LNCaP clone FGC (cell line): ENCODE measurements at places on chromosomes 7 and 10.

DNA sequence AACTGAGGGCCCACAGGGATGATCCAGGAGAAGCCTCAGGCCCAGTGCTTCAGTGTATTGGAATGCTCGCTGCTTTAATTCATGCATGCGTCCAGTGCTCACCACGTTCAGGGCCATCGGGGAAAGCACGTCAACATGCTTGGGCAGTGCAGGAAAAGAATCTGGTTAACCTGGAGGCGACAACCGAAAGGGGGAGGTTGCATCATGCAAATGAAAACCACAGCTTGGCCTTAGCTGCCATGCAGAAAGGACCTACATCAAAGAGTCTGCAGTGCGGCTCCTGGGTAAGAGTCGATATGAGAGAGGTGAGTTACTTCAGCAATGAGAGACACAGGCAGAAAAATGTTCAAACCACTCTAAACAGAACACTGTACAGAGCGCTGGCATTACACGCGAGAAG is 440.1 kb downstream of the KCNMA1 start:
- no peak for DNase-seq

- no peak for DNase-seq
Observed at GRCh38 chr10:104326991-104327610, 11.2 kb downstream of the ITPRIP start.

DNA sequence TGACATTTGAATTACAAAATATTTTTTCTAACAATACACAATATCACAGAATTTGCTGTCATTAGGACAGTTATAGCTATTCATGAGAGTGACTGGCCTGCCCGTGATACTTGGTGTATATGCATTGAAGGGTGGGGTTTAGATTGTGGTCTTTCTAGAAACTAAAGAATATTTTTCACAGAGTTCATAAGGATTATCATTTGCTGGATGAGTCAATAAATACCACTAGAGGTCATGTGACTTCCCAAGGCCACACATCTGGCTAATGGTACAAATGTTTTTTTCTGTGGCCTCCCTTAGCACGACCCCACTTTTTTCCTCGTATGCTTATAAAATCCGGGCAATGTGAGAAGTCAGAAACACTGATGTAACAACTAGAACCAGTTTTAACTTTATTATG is 5.2 kb downstream of the OPTN start:
- no peak for DNase-seq

DNA sequence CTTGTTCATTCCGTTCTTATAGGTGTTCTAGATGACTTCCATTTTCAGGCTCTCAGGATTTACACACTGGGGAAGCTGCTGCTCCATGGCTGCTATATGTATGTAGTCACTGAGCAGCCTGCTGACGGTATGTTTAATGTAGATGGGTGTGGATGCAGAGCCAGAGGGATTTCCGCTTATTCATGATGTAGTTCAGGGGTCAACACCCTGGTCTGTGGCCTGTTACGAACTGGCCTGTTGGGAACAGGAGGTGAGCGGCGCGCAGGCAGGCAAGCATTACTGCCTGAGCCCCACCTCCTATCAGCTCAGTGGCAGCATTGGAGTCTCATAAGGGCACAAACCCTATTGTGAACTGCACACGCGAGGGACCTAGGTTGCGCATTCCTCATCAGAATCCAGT is 33.9 kb downstream of the DNAJB6 start:
- no peak for DNase-seq

DNA sequence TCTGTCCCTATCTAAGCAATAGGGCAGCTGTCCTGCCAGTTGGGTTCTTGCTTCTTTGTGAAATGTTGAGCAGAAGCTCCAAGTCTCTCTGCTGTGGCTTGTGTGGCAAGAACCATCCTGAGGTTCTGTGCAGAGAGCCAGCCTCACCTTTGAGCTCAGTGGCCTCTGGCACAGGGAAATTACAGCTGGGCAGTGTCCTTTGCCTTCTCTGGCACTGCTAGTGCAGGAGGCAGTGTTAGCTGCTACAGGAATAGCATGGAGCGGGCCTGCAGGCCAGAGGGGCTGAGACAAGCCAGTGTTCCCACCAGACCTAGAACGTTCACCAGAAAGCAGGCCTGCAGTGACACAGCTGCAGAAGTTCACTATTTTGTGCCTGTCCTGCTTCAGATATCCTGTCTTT is 1.8 kb downstream of the PRXL2A start:
- DNase-seq: no peak

- DNase-seq: no peak
Observed at GRCh38 chr10:125232841-125233240, 72.5 kb upstream of the CTBP2 start.

DNA sequence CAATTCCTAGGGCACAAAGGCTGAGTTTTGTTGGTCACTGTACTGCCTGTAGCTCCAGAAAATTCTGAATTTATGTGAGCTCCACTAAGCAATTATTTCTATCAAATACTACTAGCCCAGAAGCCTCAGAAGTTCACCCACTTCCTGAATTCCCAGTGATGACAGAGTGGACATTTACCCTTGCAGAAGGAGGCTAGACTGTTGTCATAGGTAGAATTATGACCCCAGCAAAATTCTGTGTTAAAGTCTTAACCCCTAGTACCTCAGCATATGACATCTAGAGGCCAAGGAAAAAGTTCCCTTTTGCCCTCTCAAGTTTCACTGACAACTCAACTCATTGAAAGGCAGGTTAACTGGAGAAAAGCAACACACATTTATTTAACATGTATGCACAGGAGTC is 78.7 kb upstream of the KMT2E start:
- DNase-seq: no peak

DNA sequence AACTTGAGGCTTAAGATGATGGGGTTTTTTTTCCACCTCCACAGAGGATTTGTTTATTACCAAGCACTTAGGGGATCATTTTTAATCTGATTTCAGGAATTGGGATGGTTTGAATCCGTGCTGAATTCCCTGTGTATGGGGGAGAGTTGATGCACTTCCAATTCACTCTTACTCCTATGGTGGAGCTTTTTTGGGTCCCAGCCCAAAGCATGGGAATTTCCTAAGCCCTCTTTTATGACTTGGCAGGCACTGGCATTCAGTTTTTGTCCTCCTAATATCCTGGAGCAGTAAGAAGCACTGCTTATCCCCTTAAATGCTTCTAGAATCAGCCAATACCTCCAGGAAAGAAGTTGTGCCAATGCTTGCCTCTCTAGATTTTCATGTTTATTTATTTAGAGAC is 78.7 kb downstream of the HYCC1 start:
- DNase-seq: no peak

DNA sequence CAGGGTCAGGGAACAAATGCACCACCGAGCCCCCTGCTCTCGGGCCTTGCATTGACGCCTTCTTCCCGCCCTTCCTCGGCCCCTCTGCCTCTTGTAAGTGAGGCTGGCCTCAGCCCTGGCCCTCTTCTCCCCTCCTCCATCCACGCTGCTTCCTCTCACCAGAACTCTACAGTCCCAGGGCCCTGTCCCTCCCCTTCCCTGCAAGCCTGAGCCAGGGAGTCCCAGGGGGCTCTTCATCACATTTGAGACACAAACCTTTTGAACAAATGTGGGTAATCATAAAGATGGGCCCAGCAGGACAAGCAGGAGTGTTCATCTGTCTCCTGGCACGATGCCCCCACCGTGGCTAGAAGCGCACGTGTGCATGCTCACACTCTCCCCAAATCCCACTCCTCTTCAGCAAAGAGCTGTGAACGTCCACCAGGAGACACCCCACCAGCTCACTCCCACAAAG is 57.7 kb downstream of the SLIT1 start:
- no peak for DNase-seq

DNA sequence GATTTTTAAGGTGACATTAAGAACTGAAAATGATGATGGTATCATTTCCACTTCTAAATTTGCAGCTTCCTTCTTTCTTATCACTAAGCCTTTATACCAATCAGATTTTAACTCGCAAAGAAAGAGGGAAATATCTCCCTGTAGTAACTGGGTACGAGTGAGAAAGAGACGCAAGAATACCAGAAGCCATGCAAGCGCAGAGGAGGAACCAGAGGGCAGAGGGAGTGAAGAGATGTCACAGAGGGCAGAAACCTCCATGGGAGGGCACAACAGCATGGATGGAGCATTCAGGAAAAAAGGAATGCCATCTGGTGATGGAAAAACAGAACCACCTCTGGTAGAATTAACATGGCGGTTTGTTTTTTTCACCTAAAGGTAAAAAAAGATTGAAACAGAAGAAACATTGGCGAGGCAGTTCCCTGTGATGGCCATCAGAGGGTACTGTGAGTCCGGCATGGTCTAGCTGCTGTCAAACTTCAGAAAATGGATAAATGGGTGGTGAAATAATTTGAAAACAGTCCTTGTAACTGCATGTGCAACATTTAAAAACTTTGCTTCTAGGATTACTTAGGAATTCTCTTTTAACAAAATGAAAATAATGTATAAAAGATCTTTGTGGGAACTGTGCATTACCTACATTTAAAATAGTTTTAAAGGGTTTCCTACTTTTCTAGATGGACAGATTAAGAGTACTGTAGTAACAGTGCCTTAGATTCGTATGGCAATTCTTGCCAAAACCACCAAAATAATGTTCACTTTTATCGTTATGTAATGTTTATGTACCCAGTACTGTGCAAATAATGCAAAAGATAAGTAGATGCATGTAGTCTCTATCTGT is 91.8 kb downstream of the ARHGAP12 start:
- no peak for DNase-seq

DNA sequence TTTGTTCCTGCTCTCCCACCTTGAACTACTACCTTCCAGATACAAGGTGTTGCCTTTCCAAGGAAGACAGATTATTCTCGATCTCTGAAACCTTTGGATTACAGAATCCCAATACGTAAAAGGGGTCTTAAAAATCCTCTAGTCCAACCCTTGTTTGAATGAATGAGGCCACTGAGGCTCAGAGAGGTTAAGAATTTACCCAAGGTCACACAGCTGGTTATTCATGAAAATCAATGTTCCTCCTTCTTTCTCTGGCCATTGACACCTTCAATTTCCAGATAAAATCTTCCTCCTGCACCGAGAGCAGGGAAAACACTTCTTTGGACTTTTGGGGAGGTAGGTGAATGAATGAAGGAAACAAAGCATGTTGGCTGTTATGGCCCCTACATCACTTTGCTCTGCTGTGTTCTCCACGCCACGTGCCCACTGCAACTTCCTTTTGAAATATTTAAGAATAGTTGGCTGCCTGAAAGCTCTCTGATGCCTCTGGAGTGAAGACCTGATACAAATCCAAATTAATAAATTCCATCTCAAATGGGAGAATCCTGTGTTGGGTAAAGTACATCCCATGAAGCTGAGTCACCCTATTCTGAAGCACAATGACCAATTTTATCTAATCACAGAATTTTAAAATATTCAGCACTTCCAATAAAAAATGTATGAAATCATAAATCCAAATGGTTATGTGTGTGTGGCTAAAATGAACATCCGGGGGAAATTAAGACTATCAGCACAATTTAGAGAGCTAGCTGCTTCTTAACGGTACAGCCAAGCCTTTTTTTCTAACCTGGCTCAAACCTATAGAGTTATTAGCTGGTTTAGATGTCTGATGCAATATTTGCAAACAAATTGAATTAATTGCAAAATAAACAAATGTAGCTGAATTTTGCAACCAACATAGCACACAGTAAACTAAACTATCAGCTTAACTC is 7.3 kb downstream of the SVIL start:
- DNase-seq: peak; percentile 41

DNA sequence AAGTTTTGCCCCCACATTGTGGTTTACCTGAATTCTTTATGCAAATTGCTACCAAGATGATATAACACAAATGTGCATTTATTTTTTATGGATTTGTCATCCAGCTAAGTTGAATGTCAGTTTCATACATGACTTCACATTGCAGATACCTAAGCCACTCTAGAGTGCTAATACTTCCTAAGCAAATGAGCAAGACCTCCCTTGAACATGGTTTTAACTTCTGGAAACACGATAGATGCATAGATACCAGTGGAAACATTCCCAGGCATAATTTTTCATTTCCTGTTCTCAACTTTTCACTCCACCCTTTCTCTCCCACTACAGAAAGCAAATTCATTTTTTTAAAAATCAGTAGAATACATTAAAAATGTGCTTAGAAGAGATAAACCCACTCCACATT is 20.3 kb downstream of the GOT1 start:
- no peak for DNase-seq

DNA sequence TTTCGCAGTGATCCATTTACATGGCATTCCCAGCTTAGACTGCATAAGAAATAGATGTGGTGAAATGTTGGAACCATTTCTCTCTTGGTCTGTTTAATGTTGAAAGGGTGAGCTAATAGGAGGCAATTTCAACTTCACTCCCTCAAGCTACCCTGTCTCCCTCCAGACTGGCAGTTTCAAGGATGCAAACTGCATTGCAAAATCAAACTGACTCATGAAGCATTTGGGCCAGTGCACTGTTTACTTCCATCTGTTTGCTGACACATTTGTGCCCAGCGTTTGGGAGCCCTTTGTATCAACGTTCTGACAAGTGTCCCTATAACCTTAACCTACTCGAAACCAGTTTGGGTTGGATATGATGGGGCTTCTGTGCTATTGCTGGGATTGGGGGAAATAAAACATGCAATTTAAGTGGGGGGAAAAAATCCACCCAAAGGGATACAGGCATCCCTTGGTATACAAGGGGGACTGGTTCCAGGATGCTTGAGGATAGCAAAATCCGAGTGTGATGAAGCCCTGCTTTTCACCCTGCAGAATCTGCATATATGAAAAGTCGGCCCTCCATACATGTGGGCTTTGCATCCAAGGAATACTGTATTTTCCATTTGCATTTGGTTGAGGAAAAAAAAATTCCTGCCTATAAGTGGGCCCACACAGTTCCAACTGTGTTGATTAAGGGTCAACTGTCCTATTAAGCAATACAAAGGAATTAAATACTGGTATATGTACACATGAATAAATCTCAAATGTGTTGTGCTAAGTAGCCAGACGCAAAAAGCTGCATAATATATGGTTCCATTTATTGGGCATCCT is 15.6 kb downstream of the RHEB start:
- DNase-seq: no peak

- no peak for DNase-seq
Observed at GRCh38 chr10:119333146-119333792, 125.9 kb downstream of the GRK5 start.

- no peak for DNase-seq
Observed at GRCh38 chr7:18740579-18740988, 245.0 kb downstream of the HDAC9 start.

GRCh38 chr7:77734659-77735421 is 38.6 kb downstream of the RSBN1L start:
- no peak for DNase-seq

DNA sequence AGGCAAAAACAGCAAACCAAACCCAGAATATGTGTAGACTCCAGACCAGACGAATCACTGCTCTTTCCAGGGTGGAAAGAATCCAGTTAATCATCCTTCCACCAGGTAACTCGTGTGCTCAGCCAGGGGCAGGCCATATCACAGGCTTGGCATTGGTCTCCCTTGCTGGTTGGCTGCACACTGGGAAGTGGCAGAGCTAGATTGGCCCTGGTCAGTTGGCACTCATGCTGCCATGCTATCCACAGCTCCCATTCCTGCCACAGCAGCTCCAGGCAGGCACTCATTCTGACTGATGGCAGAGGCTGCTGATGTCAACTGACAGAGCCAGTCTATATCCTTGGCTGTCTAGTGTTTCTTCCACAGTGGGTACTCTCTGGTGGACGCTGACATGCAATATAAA is 9.7 kb upstream of the GDF10 start:
- no peak for DNase-seq
